ENCODE measurements at places on chromosomes 12 and 14.

DNA sequence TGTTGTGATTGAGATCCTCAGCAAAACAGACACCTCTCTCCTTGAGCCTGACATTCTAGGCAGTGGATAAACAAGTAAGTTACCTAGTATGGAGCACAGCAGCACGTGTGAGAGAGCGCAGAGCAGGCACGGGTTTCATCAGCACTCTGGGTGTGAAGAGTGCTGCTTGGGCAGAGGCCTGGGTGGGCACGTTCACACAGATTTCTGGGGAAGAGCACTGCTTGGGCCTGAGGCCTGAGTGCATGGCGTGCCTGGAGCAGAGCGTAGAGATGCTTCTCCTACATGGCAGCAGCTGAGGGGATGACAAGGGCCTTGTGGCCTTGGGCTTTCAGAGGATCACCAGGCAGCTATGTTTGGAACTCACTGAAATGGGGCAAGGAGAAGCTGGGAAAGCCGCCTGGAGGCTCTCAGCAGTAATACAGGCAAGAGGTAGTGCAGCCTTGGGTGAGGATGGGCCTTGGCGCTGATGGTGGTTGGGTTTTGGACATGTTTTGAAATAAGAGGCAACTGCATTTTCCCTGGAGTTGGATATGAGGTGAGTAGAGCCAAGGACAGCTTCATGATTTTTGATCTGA is 17.6 kb downstream of the CKB start:
- DNase-seq, result no peak

GRCh38 chr14:55800156-55800785 is 220.3 kb downstream of the KTN1 start:
- DNase-seq, result no peak

DNA sequence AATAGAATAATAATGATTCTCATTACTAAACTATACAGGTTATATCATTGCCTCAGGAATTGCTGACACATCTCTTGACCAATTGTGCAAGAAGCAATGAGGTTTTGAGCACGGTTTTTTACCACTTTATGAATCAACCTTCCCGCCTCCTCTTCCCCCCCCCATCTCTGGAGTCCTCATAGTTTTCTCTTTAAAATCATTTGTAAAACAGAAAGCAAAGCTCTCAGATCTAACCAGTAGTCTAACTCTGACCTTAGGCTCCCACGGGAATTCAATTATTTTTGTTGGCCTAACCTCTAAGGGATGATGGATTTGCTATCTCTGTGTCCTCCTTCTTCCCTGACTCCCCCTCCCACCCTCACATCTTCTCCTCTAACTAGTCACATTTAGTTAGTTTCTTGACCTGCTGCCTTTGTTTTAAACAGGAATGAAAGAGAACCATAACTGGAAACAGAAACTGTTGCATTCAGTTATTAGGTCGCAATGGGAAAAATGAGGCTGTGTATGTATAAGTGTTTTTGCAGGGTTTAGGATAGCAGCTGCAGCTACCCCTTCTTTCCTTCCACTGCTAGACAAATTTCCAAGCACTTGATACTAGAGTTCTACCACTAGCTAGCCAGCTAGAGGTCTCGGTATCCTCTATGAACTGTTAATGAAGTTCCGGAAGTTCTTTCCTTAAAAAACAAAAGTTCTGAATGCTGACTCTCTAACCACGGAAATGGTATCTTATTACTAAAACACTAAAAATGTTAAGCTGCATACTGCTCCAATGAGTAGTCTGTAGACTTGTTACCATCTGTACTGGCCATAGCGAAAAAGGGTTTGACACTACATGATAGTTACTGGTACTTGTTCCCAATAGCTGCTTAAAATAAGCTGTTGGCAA is 65.4 kb downstream of the TAOK3 start:
- DNase-seq, result peak; percentile 16

GRCh38 chr14:26917086-26917485 is 319.3 kb upstream of the NOVA1 start:
- no peak for DNase-seq

DNA sequence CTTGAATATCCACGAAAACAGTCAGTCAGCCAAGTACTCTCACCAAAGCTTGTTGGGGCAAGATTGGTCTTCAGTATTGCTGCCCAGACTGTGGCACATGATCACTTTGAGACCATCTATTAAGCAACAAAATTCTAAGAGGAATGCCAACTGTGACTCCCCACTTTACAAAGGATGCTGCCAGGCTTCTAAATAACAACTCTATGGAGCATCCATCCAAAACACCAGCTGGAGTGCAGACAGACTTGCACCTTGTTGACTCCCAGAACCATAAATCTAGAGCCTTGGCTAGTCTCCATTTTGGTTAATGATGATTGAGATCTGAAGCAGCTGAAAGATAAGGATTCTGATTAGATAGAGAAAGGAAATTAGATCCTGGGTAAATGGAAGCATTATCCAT is 132.8 kb downstream of the DIO2 start:
- no peak for DNase-seq

DNA sequence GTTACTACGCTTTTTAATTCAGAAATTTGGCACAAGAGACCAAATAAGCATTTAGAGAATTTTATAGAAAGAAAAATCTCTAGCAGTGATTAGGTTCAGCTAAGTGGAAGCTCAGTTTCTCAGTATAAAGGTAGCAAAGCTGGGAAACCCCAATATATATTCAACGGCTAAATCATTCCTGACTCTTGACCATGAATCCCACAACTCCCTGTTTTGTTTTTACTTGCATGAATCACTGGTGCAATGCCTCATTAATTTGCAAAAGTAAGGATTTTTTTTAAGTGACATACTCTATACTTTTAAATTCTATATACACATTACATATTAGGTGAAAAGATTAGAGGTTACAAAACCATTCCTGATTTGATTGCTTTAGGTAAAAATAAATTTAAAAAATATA is 74.3 kb upstream of the PLEKHG7 start:
- no peak for DNase-seq
